ENCODE measurements at places on chromosomes 4 and X.

- no peak for DNase-seq
These were observed 34.2 kb downstream of the RASSF6 start for GRCh38 chr4:73586040-73586439.

GRCh38 chr4:84778041-84778440, 188.4 kb downstream of the WDFY3 start:
- no peak for DNase-seq

DNA sequence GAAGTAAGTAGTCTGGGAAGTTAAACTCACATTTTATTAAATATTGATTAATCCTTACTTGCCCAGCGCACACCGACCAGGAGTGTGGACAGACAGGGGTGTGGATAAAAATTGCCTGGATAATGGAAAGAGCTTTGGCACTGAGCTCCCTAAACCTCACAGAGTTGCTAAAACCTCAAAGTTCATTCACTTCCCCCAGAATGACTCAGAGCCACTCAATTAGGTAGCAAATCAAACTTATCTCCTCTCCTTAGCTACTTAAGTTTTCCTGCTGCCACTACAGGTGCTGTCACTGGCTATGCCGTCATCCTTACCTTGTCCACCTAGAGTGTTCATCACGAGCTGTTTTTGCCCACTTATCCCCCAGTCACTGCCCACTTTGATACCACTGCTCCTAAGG, 27.0 kb upstream of the MID1IP1 start:
- no peak for DNase-seq

DNA sequence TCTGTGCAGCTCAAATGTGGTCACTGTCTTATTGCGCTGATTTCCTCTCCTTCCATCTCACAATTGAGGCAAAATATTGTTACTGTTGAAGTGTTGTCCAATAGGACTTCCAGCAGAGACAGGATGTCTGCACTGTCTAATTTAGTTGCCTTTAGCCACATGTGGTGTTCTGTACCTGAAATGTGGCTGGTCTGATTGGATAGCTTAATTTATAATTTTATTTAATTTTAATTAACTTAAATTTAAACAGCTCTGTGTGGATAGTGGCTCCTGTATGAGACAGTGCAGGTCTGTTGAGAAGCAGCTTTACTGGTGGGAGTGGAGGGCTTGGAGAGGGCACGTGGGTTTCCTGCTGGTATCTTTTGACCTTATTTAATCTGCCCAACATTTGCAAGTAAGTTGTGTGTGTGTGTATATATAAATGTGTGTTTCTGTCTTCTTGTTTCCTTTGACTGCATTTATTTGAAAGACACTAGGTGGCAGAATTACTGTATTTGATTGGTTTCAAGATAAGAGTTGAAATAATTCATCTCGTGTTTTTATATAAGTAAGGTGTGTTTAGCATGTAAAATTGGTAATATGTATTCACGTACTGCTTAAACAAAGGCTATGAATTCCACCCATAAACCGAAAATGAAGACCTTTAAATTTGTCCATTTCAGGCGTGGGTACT, 55.3 kb upstream of the MSANTD1 start:
- DNase-seq = peak; percentile 44

DNA sequence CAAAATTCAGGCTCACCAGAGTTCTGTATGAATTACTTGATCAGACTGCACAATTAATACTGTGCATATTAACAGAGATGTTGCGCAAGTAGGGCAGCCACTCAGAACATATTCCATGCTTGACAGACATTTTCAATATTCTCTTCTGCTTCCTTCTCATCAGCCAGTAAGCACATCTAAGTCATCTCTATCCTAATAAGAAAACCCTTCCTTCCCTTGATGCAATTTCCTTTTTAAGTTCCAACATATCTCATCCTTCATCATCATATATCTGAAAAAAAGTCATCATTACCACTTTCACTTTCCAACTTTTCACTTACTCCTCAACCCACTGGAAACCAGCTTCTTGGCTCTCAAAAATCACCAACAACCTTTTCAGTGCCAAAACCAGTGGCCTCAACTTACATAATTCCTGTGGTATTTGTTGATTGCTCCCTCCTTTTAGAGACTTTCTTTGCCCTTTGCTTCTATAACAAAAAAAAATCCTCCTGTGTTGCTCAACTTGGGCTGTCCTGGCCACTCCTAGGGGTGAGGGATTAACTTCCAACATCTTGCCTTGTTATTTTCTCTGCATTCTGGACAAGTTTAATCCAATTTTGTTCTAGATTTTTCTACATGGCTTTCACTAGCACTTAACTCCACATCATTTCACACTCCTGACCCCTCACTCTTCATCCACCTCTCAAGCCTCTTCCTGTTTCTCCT, 14.1 kb downstream of the MBNL3 start:
- DNase-seq = no peak
